Activated CD8-positive, alpha-beta T cell treated with anti-CD3 and anti-CD28 coated beads, Interleukin-2, amount 10 ng/mL, durations not matched to agents 7 days and 5 days (primary cell): ENCODE measurements at places on chromosomes 1 and 21. TPM values are rescaled to one million over a fixed set of nuclear protein-coding genes. Genes with fewer than 3 reads are reported as not detected.

GRCh38 chr1:209756615-209757445 lies 977 bp downstream of the TRAF3IP3 start:
- peak; percentile 57 for DNase-seq

GRCh38 chr1:220368352-220369265 lies 96.4 kb upstream of the RAB3GAP2 start:
- no peak for DNase-seq

DNA sequence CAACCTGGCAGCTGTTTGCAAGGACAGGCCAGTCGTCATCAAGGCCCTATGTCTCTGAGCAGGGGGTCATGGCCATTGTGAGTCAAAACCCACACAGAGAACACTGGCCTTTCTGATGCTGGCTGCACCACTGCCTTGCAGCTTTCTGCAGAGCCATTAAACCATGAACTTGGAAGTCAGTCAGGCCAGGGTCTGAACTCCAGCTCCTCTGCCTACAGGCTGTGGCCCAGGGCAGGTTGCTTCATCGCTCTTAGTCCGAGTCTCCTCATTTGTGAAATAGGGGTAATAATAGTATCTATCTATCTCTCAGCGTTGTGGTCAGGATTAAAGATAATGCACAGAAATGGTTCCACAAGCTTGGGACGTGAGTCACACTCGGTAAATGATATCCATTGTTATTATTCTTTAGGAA lies 35.8 kb upstream of the HIVEP3 start:
- DNase-seq = no peak

DNA sequence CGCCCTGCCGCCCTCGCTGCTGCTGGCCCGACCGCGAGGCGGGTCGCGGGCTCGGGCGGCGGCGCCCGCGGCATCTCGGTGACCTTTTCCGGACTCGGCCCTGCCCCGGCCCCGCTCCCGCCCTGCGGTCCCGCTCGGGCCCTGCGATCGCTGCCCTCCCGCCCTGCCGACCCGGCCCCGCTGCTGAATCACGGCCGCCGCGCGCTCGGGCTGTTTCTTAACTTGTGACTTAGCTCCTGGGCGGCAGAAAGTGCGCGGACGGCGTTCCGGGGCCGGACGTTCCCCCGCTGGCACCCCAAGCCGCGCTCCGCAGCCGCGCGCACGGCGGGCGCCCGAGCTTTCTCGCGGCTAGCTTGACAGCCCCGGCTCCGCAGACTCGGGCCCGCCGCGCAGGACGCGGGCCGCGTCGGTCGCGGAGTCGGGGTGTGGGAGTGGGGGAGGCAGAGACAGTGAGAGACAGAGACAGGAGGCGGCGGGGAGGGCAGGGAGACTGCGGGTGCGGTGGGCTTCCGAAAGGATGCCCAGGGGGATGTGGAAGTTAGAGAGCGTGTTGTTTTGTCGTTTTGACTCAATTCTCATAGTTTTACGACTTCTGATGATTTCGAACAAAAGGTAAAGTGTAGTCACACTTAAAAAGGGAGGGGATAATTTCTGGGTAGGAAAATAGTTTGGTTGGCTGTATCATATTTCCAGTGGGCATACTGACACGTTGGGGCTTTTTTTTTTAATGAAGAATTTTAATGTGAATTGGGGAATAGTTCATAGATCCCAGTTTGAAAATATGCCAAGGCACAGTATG lies 49.8 kb downstream of the PRDM2 start:
- peak; percentile 59 for DNase-seq

DNA sequence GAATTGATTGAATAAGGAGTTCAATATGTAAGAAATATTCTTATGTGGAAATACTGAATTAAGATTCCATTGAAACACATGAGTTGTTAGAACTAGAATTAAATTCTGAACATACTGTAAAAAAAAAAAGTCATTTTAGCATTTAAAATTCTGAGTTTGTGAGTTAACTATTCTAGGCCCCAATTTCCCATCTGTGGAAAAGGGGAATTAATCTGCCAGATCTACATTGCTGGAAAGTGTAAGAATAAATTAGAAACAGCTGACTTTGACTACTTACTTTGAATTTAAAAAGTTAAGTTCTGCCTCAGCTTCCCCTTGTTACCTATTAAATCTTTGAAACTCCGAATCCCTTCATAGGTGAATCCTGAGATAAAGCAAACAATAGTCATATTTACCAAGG lies 103.0 kb downstream of the SNX7 start:
- no peak for DNase-seq

GRCh38 chr1:47951545-47952235 lies 45.5 kb downstream of the TRABD2B start:
- DNase-seq = no peak

DNA sequence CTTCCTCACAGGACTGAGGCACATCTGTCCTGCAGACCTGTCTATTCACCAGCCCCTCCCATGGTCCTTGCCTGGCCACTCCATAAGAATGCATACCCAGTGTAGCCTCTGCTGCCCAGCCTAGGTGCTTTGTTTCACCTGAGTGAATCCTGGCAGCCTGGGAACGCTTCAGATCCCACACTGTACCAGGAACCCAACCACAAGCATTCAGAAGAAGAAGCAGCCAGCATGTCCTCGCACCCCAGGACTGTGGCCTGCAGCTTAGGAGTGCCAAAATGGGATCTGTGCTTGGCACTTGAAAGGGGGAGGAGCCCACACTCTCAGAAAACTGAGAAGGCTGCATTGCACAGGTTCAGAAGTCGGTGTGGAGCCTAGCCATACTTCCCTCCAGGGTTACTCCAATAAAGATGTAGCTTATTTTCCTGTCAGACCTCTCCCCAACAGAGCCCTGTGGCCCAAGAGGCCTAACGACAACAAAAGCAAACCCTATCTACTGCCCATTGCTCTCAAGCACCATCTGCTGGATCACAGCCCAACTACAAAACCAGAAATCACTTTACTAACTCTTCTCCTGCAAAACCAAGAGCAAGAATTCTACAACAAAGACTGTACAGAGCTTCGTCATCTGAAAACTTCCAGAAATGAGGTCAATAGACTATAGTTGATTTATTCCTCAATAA lies 923.1 kb upstream of the NEGR1 start:
- DNase-seq = no peak

DNA sequence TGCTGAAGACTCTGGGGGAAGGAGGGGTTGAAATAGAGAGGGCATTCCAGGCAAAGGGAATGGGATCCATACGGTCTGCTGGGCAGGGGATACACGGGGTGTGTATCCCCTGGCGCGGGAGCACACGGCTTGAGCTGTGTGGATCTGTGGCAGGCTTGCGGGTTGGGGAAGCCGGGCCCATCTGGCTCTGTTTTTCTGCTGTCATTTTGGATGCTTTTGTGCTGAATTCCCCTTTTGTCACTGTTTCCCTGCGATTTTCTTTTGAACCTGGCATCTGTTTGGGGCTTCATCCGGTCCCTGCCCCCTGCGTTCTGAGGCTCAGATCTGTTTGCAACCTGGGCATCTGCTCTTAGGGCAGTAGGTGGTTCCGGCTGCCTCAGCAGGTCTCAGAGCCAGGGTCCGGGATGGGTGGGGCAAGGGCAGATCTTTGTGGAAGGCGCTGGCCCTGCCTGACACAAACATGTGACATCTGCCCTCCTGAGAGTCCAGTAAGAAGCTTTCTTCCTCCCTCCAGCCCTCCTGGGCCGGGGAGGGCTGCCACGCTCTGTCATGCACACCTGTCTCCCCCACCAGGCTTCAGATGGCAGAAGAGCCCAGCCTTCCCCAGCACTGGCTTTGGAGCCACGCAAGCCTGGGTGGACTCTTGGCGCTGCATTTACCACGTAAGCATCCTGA lies 84.0 kb downstream of the IGSF21 start:
- DNase-seq = no peak

DNA sequence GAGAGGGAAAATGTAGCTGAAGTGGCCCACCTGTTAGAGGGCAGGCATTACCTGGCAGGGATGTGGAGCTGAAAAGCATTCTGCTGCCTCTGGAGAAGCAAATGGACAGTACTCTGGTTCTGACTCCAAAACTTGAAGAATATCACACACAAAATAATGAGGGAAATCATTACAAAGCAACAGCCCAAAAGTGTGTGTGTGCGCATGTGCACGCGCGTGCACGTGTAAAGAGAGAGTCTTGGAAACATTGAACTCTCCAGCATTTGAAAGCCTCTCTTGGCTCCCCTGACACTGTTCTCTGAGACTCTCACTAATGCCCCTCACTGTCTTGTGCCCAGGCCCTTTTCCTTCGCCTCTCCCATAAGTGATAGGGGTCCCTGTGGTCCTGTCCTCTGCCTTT lies 2.3 kb upstream of the VTCN1 start:
- no peak for DNase-seq

DNA sequence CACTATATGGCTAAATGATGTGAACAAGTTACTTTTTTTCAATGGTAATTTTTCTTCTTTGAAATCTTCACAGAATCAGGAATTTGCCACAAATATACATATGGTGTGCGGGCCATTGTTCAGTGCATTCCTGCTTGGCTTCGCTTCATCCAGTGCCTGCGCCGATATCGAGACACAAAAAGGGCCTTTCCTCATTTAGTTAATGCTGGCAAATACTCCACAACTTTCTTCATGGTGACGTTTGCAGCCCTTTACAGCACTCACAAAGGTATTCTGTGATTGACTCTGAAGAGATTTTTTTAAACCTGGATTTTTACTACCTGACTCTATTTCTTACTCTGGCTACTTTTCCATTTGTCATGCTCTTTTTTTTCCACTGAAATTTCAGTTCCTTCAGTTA lies 76.2 kb upstream of the KIAA1614 start:
- no peak for DNase-seq

- DNase-seq = no peak
These were observed 518.7 kb downstream of the RWDD3 start for GRCh38 chr1:95752515-95753381.

- no peak for DNase-seq
These were observed 73.5 kb downstream of the TENT5C start for GRCh38 chr1:117679299-117679698.

- no peak for DNase-seq
These were observed 29.9 kb upstream of the CAMSAP2 start for GRCh38 chr1:200708769-200709168.

GRCh38 chr1:196376630-196377328 lies 231.5 kb downstream of the KCNT2 start:
- no peak for DNase-seq

GRCh38 chr21:44594406-44594916 lies 2.2 kb upstream of the KRTAP10-6 start:
- DNase-seq = no peak

The TFF2 gene
- total RNA-seq = not detected

The S100A2 gene
- not detected for total RNA-seq

The NPHP4 gene
- total RNA-seq = 15.6 TPM

The PDZK1IP1 gene
- not detected for total RNA-seq

The DISC1 gene
- total RNA-seq = 14.7 TPM

The SPATA6 gene
- total RNA-seq = 0.89 TPM

The RPE65 gene
- total RNA-seq = not detected

The KIF14 gene
- total RNA-seq = 34.1 TPM

The TACSTD2 gene
- not detected for total RNA-seq
